ELF-1 (cell line): ENCODE measurements at places on chromosomes 6 and 20.

DNA sequence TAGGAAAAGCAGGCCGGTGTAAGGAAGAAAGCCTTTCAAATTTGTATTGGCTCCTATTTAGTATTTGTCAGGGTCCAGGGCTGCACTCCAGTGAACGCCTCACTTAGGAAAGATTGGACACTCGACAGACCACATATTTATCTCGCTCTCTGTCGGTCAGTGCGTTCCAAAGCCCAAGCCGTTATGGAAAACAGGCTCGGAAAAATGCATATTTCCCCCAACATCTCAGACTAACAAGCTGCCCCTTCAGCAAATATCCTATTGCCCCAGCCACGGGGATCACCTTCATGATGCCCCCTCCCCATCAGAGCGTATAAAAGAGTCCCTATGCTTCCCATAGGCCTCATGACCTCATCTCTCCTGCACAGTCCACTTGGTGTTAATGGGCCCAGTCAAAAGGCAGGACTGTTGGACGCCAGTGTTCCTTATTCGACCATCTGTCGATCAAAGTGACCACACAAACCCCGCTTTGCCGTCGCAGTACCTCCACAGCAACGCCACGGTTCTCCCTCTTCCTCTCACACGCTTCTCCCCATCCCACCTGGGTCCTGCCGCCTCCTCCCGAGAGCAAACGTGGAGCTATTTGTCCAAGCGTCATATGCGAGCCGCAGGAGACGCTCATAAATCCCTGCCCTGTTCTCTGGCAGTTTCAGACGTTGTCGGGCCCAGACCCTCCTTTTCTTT lies 63.3 kb downstream of the NPEPL1 start:
- no peak for DNase-seq

DNA sequence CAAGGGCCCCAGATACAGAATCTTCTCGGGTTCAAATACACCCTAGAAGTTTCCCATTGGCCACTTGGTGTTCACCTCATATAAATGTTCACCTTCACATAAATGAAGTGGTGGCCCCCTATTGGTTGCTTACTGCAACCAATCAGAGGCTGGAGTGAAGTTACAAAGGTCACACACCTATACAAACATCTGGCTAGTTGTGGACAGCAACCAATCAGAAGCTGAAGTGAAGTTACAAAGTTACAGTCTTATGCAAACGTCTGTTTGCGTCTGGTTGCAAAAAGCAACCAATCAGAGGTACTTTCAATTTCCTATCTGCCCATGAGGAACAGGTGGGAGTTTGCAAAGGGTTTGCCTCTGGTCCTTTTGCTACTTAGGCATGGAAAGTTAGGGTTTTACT lies 206.5 kb upstream of the BMP2 start:
- no peak for DNase-seq

- peak; percentile 22 for DNase-seq
These were observed 114.7 kb upstream of the ZNF217 start for GRCh38 chr20:53708129-53708968.

DNA sequence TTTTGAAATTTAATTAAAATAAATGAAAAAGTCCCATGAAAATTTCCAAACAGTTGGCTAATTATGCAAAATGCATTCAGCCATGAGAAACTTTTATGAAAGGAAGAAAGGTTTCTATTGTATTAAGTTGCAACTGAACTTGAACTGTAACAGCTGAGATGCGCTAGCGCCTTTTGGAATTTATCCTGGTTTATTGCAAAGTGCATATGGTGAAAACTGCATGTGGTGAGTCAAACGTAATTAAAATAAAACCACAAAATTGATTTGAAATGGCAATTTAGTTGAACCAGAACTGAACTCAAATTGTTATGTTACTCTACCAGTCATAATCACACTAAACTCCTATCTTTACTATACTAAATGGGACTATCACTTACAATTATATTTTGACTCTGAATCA lies 46.4 kb upstream of the COL21A1 start:
- no peak for DNase-seq

GRCh38 chr6:166575205-166575604 lies 11.3 kb downstream of the RAMACL start:
- no peak for DNase-seq

DNA sequence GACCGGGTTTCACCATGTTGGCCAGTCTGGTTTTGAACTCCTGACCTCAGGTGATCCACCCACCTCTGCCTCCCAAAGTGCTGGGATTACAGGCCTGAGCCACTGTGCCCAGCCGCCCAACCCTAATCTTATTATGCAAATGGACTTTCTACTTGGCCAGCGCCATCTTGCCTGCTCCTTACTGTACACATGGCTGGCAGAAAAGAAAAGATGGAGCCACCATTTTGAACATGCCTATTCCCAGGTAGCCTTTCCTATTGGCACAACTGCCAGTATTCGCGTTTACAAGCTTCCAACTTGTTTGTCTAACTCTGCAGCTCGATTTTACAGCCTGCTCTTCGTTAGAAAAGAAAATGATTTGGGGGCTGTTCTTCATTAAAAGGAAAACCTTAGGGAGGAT lies 84.3 kb downstream of the WDR27 start:
- no peak for DNase-seq

DNA sequence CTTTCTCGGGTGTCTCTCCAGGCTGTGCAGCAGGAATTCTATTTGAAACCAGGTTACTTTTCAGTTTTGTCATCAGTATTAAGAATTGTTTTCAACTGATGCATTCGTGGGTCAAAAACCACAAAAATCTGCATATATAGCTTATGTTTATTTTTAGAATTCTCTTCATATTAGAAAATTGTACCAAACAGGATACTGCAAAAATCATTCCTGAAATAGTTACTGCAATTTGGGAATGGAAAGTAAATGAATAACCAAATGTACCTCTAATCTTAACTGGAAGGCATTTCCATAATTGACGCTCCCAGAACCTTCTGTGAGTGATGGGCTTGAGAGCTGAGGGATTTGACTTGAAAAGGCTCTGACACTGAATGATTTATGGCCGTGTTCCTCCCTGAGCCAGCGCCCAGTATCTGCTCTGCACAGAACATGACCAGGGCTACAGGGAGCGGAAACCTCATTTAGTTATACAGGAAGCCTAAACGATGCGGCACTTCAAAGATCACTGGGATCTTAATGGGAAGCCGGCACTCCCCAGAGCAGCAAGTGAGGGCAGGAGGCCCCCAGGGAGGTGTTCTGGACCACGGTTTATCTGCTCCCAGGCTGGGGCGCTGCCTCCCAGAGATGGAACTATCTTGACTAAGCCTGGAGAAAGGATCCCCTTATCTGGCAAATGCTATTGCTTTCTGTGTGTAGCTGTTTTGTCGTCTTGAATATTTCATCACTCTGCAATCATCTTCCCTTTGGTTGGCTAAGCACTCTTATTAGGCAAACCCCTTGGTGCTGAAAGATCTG lies 446.0 kb downstream of the QKI start:
- peak; percentile 90 for DNase-seq

DNA sequence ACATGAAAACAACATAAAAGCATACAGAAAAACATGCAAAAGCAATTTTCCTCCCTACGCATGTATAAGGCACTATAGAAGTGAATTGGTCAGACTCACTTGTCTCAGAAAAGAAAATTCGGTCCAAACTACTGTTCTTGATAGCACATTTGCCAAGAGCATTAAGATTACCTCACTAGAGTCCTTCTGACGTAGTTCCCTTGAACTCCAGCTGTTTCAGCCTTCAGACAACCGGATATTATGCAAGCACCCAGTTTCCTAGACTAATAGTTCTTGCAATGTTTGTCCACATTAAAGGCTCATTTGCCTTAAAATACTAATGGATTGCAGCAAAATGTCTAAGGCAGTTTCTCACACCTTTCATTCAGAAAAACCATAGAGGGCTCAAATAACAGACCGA lies 2.5 kb upstream of the CASS4 start:
- no peak for DNase-seq

GRCh38 chr6:30885999-30886896 lies 1.9 kb downstream of the DDR1 start:
- peak; percentile 85 for DNase-seq

GRCh38 chr6:128239146-128239545 lies 281.3 kb downstream of the PTPRK start:
- no peak for DNase-seq

DNA sequence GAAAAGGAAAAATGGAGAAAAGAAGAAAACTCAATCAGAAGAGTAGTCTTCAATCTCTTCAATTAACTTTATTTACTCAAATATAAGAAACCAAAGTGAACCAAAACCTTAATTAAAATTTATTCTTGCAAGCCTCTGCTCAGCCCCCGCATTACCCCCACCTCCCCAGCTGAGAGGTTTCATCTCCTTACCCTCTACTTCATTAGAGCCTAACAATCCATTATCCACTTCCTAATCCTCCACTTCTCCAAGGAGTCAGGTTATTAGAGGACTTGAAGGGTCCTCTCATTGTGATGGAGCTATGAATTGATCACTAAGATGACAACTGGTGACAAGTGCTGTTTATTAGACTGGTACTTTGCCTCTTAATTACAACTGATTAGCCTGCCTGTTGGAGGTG lies 956.5 kb downstream of the TFAP2A start:
- DNase-seq, result no peak

GRCh38 chr6:41939848-41940758 lies 1.5 kb downstream of the CCND3 start:
- DNase-seq, result peak; percentile 39

- DNase-seq, result no peak
These were observed 51.9 kb downstream of the AKAP12 start for GRCh38 chr6:151291722-151292059.

- DNase-seq, result no peak
These were observed 20.5 kb downstream of the XRN2 start for GRCh38 chr20:21323640-21324039.

DNA sequence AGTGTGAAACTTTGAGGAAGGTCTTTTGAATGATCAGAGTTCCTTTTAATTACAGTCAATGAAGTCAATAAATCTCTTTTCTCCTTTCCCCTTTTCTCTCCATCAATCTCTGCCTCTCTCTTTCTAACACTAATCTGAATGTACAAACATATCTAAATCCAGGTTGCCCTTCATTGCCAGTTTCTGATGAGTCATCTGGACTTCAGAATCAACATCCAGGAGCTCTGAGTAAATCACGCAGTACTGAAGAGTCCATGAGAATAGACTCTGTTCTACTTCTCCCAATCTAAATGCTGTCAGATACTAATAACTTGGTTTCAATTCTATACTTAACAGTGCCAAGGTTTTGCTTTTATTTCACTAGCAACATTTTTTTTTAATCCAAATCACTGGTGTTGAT lies 238.7 kb upstream of the THEMIS start:
- DNase-seq, result no peak

- no peak for DNase-seq
These were observed 4.1 kb upstream of the GPR63 start for GRCh38 chr6:96841345-96841744.

GRCh38 chr20:1654996-1655395 lies 2.6 kb downstream of the SIRPG start:
- DNase-seq, result no peak

- DNase-seq, result no peak
These were observed 767 bp downstream of the PTK6 start for GRCh38 chr20:63536241-63536977.

GRCh38 chr6:139940741-139941729 lies 566.6 kb upstream of the CITED2 start:
- peak; percentile 48 for DNase-seq

GRCh38 chr6:143929975-143930374 lies 65.7 kb downstream of the ZC2HC1B start:
- no peak for DNase-seq

GRCh38 chr6:124512431-124512830 lies 449.8 kb upstream of the RNF217 start:
- DNase-seq, result no peak

DNA sequence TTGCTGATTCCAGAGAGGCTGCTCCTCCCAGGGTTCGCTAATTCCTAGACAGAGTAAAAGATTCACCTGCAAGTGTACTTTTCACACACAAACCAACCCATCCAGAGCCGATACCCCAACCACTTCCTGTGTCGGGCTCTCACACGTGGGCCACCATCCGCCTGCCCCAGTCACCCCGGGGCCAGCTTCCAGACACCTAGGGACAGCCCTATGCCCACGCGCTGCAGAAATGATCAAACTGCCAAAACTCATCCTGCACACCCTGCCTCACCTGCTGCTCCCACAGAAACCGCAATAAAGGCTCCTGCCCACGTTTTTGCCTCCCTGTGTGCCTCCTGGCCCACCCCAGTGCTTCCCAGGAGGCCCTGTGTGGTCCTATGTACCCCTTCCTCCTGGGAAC lies 59.5 kb downstream of the PSMG4 start:
- DNase-seq, result no peak
